ENCODE measurements at places on chromosomes 7 and 10. TPM values are rescaled to one million over a fixed set of nuclear protein-coding genes. Genes with fewer than 3 reads are reported as not detected.

The VSTM2A gene
- total RNA-seq: 24.1 TPM

The ADRA2A gene
- total RNA-seq: 0.32 TPM

The PDLIM1 gene
- 6.4 TPM for total RNA-seq

The GDF2 gene
- total RNA-seq: not detected

The PON1 gene
- 1.1 TPM for total RNA-seq

The CHN2 gene
- 63.2 TPM for total RNA-seq

The ELAPOR2 gene
- 122 TPM for total RNA-seq

The HOXA5 gene
- total RNA-seq: not detected

The SLC26A3 gene
- not detected for total RNA-seq

The MSS51 gene
- 3.5 TPM for total RNA-seq

The NKX1-2 gene
- 0.59 TPM for total RNA-seq

The MNX1 gene
- 0.59 TPM for total RNA-seq

The SPAG6 gene
- total RNA-seq: not detected

The DGKI gene
- 19.4 TPM for total RNA-seq

The PDZD8 gene
- total RNA-seq: 23.3 TPM

The SPDYE2B gene
- total RNA-seq: not detected

The RHBDD2 gene
- 85.6 TPM for total RNA-seq

The PARD3 gene
- 22.9 TPM for total RNA-seq

The CCL24 gene
- total RNA-seq: not detected

The SRRM3 gene
- 154 TPM for total RNA-seq

The ITPRID1 gene
- not detected for total RNA-seq

The ACTL6B gene
- 95.2 TPM for total RNA-seq

The FAM25C gene
- not detected for total RNA-seq

The GRID1 gene
- 8.0 TPM for total RNA-seq

The ASB15 gene
- total RNA-seq: not detected

The SCIN gene
- not detected for total RNA-seq

The TMEM72 gene
- total RNA-seq: not detected

The TFR2 gene
- 5.1 TPM for total RNA-seq

The CELF2 gene
- total RNA-seq: 47.4 TPM

The VGF gene
- 8.4 TPM for total RNA-seq

The SLC13A1 gene
- total RNA-seq: not detected

The MEIG1 gene
- total RNA-seq: not detected

The OR9A2 gene
- total RNA-seq: not detected

Measured in glutamatergic neuron (in vitro differentiated cells).